GOT3 (cell line): ENCODE measurements at places on chromosomes 16 and 17.
A peak's percentile ranks its signal among the peaks of the same experiment; 100 is the strongest.

DNA sequence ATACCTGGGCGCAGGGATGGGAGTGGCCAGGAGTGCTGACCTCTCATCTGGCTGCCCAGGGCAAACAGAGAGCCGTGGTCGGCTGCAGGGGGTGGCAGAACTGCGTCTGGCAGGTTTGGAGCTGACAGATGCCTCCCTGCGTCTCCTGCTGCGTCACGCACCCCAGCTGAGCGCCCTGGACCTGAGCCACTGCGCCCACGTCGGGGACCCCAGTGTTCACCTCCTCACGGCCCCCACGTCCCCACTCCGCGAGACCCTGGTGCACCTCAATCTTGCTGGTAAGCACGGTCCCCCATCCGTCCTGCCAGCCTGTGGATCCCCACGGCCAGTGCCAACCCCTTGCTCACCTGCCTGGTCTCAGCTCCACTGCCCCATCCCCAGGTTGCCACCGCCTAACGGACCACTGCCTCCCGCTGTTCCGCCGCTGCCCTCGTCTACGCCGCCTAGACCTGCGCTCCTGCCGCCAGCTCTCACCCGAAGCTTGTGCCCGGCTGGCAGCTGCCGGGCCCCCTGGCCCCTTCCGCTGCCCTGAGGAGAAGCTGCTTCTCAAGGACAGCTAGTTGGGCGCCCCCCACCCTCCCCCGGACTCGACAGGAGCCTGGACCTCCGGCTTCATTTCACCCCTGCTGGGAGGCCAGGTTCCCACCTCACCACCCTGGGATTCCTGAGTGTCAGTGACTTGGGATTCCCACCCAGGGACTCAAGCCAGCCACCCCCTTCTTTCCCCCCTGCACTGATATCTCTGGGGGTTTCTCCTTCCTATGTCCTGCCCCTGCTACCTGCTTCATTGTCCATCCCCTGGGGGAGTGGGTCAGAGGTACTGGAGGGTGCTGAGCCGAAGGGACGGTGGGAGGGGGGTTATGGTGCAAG lies 2.0 kb upstream of the ORAI3 start:
- no peak for DNase-seq

- no peak for DNase-seq
Observed at GRCh38 chr17:77556383-77557061, 402.0 kb upstream of the TNRC6C start.

GRCh38 chr16:9256196-9256595 lies 164.8 kb downstream of the HAPSTR1 start:
- DNase-seq: no peak

GRCh38 chr16:53014287-53014686 lies 38.4 kb downstream of the CHD9NB start:
- DNase-seq: no peak

- DNase-seq: no peak
Observed at GRCh38 chr17:81453076-81453475, 57.8 kb downstream of the BAHCC1 start.

GRCh38 chr16:50265260-50265659 lies 1.1 kb upstream of the ADCY7 start:
- no peak for DNase-seq

GRCh38 chr16:1057252-1057932 lies 15.2 kb upstream of the SSTR5 start:
- peak; percentile 10 for DNase-seq

DNA sequence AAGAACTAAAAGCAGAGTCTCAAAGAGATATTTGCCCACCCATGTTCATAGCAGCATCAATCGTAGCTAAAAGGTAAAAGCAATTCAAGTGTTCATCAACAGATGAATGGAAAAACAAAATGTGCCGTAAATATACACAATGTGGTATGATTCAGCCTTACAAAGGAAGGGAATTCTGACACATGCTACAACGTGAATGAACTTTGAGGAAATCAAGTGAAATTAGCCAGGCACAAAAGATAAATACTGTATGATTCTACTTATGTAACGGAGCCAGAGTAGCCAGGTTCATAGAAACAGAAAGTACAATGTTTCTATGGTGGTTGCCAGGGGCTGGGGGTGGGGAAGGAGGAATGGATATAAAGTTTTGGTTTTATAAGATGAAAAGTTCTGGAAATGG lies 57.8 kb upstream of the IL34 start:
- no peak for DNase-seq
